NCI-H187 (cell line): ENCODE measurements at places on chromosomes 2 and 18.

- DNase-seq = no peak
These were observed 47.0 kb downstream of the CYP27C1 start for GRCh38 chr2:127173057-127173456.

- no peak for DNase-seq
These were observed 36.5 kb downstream of the EIF4E2 start for GRCh38 chr2:232586943-232587505.

GRCh38 chr2:76599732-76600368 is 889.1 kb upstream of the GCFC2 start:
- DNase-seq = peak; percentile 36

DNA sequence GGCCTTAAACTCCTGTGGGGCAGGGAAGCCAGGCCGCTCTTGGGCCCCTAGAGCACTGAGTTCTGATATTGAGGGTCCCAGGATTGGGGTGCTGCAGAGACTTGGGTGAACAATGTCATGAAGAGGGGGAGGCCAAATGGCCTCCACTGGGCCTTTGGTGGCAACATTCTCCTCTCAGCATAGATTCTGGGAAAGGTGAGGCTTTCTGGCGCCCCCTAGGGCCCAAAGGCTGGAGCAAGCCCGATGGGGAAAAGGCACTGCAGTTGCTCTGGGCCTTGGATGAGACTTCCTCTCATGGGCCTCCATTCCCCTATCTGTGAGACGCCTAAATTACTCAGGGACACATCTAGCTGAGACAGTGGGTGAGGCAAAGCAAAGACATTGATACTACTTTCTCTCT is 84.8 kb downstream of the ACAA2 start:
- peak; percentile 11 for DNase-seq

DNA sequence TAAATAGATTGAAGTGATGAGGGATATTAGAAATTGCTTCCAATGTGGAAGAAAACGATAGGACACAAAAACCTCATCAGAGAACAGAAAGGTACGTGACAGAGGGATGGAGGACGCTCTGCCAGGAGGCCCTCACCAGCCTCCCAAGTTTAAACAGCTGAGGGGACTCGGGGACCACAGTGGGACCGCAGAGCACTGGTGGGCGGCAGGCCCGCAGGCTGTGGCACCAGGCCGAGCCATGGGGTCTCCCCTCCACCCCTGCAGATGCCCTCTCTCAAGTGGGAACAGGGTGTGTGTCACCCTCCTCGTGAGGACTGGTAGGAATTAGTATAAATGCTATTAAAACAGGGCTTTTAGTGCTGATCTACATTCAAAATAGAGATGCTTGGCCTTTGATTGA is 10.8 kb downstream of the NDUFA10 start:
- no peak for DNase-seq

DNA sequence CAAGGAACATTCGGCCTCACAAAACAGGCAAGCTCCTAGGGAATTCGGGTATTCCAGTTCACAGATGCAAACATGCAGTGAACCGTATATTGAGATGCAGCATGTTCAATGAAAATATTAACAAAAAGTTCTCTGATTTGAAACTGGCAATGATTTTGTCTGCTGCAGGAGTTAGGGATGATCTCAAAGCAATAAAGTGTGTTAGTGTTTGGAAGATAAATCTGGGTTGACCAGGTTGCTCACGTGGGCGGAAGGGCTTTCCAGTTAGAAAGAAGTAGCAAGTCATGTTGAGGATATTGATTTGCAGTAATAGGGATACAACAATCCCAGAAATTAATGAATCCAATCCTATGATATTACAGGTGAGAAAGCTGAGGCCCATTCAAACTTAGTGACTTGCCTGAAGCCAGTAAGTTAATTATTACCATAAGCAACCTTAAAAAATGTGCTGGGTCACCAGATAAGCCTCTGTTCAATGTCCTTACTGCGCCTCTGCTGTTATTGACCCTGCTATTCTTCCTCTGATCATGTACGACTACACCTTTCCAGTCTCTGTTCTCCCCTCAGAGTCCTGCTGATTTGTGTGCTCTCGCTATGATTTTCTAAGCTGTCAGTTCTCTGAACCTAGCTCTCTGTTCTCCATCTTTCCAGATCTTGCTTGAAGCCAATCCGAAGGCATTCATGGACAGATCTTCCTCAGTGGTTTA is 370.8 kb downstream of the DSEL start:
- no peak for DNase-seq

- no peak for DNase-seq
These were observed 30.7 kb downstream of the METTL8 start for GRCh38 chr2:171402906-171403580.

DNA sequence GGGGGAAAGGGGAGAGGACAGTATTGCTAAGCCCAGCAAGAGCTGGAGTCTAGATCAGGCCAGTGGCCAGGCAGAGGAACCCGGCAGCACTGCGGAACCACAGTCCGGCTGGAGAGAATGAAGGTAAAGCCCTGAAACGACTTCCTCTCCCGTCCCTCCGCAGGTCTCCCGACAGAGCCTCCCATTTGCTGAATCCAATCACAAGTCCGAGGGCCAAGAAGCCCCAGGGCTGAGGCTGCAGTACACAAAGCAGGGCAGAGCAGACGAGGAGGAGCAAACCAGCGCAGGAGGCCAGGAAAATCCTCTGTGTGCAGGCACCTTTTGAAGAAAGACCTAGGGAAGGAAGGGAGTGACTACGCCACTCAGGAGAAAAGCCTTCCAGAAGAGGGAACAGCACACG is 104.4 kb downstream of the OSBPL1A start:
- DNase-seq = no peak

DNA sequence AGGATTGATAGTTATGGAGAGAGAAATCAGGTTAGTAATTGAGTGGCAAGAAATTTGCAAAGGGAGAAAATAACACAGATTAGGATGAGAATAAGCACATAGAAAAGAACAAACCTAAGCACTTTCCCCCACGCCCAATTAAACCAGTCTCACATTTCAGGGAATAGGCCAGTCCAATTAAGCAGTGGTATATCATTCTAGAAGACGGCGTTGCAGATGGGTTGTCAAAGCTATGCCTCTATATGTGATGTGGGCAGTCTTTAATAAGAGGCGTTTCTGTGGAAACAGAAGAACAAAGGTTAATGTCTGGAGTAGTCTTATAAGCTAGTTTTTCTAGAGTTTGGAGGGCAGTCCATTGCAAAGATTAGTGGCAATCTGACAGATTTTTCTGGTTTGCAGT is 61.6 kb downstream of the B3GNT2 start:
- no peak for DNase-seq

DNA sequence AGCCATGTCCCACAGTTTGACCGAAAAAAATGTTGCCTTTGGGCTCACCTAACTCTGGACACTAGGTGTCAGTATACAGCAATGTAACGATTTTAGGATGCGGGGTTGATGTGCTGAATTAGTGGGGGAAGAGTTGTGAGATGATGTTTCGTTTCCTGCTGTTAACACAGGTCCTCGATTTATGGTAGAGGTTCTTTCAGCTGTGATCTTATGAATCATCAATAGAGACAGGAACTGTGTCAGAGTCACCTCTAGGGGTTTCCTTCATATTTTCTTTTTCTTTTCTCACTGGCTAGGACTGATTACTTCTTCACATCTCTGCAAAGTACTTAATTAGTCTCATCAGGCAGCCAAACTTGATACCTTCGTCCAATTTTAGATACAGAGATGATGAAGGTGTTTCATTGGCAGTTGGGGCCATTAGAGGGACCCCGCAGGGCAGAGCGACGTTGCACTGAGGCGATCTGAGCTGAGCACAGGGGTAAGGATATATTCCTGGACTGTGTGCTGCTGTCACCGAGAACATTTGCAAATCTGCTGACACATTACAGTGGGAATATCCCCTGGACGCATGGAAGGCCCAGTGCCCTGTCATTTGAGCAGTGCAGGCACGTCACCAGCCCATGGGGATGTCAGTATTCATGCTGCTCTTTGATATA is 10.2 kb upstream of the MMADHC start:
- no peak for DNase-seq

DNA sequence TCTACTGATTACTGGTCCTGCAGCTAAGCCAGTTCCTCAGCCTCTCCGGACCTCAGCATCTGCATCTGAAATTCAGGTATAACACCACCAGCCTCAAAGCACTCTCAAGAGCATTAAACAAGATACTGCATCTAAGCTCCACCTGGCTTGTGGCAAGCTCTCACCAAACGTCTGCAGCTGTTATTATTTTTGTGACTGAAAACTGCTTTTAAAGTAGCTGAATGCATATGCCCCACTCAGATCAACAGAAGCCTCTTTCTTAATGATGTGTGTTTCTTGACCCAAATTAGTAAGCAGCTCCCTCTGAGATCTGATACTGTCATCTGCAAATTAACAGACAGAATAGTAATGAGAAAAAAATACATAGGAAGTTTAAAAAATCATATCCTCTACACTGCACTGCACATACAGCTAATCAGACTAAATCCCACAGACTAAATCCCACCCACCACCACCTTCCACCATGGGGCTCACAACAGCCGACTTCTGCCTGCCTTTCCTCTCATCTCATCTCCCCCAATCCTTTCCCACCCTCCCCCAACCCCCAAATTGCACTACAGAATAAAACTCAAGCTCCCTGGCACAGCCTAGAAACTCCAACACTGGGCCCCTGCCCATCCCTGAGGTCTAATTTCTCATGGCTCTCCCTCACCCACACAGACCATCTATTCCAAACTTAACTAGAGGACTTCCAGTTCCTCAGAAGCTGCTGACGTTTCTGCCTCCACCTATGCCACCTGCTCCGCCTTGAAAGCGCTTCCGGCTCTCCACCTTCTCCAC is 52.9 kb downstream of the TMEM163 start:
- DNase-seq = no peak

- DNase-seq = no peak
These were observed 111.7 kb downstream of the BCL2 start for GRCh38 chr18:63207835-63208234.

DNA sequence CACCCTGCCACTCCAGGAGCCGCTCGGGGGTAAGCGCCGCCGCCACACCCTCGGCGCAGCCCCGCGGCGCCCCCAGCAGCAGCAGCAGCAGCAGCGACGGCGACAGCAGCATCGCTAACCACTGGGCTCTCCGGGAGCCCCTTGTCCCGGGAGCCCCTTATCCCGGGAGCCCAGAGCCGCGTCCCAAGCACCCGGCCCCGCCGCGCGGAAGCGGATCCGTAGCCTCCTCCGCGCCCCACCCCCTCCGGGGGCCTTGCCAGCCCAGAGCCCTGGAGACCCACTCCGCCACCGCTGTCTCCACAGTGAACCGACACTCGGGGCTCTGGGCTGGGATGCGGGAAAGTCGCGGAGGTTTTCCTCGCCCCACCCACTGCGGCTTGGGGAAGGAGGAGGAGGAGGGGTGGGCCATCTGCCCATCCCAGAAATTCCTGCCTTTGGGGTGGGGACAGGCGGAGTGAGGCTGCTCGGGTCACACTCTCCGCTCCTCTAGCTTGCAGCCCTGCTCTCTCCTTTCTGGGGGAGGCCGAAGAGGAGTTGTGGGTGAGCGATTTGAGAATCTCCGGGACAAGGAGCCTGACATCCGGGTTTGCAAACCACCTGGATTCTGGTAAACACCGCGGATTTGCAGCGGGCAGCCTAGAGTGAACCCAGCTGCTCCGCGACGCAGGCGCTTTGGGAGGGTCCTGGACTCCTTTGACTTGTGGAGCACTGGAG is at the start of gene PLA2R1:
TSS of gene PLA2R1 (minus strand) at position 324 of the 714 bp plus-strand sequence. CDS start at position 112, 212 bp downstream.
- DNase-seq = no peak

DNA sequence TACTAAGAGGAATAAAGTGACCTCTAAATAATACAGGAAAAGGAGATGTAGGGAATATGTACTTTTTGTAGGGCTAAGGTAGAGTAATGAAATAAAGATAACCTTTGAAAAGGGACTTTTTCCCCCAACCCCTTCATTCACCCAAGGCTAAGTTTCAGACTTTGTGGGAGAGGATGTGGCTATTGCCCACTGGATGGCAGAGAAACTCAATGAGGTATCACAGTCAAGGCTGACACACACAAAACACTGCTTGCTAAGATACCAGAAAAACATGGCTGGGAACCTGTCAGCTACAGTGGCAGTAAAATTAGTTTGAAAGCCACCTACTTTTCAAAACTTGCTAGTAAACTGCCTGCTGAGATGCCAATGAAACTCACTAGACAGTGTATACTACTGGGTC is 158.8 kb upstream of the WDSUB1 start:
- DNase-seq = no peak

DNA sequence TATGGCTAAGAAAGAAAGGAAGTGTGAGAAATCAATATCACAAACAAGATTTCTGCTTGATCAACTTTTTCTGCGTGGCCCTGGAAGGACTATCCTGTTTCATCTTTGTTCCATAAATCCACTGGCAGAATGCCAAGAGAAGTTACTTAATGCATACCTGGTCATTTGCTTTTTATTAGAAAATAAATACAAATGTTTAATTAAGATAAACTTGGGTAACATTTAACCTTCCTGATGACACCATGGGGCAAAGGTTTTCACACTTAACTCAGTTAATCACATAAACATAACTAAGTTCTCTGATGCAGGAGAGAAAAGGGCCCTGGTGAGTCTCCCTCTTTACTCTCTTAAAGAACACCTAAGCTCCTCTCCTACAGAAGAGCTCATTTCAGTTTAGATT is 203.3 kb downstream of the AFF3 start:
- DNase-seq = no peak

GRCh38 chr2:197828464-197829135 is 24.2 kb downstream of the PLCL1 start:
- DNase-seq = no peak

DNA sequence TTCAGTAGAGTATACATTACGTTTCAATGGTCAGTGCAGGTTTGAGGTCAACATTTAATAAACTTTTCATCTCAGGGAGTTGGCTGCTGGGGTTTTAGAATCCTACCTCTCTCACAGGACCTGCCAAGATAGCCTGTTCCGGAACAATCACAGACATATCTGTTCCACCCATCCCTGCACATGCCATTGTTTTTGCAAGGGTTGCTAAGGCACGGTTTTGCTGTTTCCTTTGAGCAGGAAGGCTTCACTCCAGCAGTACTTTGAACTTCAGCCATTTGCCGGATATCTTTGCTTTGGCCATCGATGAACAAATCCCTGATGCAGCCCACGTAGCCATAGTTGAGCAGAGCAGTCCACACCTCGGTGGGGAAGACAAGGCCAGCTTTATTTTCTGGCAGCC is 493.8 kb downstream of the NRXN1 start:
- DNase-seq = no peak

DNA sequence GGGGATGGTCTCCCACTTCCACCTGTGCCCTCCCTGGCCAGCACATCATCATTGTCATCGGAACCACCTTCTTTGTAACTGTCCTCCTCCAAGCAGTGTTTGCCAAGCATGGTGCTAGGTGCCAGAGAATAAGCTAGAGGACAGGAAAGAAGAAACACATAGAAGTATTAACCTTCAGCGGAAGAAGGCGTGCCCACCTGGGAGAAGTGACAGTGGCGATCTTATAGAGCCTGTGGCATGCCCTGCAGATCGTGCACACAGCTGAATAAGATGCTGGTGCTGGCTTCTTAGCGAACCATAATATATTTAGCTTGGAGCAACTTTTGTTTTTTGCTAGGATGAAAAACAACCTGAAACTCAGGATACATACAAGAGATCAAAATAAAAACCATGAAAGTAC is 148.0 kb downstream of the FAM210A start:
- DNase-seq = no peak
